ENCODE measurements at places on chromosomes 5 and 9.

DNA sequence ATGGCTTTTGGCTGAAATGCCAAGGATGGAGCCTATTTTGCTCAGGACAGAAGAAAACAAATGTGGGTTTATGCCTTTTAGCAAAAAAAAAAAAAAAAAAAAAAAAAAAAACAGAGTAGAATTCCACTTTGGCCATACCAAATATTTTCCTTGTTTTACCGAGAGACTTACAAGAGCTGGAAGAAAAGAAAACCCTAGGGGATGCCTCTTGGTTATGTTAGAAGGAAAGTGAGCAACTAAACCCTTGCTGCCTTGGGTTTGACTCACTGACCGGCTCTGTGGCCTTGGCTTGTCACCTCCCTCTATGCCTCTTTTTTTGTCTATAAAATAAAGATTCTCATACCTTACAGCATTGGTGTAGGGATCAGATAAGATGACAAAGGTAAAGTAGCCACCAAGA, 69.6 kb upstream of the ABCA1 start:
- DNase-seq = no peak

DNA sequence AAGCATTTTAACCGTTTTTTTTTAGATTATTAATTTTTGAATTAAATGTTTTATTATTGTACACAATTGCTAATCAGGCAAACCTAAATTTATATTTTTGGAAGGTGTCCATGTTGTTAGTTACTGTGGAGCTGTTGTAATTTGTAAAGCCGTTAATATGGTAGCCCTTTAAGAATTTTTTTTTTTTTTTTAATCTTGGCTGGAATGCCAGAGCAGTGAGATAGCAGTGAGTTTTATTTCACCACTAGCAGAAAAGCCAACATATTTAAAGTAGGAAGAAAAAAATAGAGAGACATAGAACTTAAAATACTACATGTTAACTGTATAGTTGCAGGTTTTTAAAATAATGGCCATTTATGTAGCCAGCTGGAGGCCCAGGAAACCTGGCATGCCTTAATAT, 35.3 kb upstream of the RNF20 start:
- DNase-seq = no peak

- DNase-seq = peak; percentile 58
Measured at GRCh38 chr5:82312373-82312856, 34.3 kb upstream of the RPS23 start.

DNA sequence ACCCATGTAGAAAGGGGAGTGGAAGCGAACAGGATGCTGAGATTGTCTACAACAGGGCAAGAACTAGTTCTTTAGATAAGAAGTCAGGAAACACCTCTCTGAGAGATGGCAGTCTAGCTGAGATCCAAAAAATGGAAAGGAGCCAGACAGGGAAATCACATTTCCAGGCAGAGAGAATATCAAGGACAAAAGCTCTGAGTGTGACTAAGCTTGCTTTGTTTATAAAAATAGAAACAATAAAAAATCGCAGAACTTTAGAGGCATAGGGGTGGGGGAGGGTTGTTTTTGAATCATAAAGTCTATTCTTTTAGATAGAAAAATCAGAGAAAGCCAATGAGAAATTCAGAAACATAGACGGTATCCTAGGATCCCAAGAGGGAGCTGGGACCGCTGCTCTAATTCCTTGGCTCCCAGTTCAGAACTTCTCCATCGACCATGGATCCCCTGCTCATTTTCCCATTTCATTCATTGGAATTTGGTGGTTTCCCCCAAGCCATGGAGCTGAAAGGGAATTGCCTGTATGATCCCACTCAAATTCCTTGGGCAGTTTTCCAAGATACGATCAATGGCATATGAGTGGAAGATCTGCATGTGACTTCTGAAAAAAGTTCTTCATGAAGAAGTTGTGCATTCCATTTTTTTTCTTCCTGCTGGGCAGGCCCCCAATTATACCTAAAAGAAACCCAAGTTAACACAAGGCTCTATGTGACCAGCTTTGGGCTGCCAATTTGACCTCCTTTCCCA, 182.0 kb downstream of the GRIA1 start:
- DNase-seq = no peak

GRCh38 chr5:159567461-159567860, 237.2 kb upstream of the IL12B start:
- no peak for DNase-seq

- DNase-seq = no peak
Measured at GRCh38 chr5:169029037-169029436, 271.9 kb downstream of the SLIT3 start.

DNA sequence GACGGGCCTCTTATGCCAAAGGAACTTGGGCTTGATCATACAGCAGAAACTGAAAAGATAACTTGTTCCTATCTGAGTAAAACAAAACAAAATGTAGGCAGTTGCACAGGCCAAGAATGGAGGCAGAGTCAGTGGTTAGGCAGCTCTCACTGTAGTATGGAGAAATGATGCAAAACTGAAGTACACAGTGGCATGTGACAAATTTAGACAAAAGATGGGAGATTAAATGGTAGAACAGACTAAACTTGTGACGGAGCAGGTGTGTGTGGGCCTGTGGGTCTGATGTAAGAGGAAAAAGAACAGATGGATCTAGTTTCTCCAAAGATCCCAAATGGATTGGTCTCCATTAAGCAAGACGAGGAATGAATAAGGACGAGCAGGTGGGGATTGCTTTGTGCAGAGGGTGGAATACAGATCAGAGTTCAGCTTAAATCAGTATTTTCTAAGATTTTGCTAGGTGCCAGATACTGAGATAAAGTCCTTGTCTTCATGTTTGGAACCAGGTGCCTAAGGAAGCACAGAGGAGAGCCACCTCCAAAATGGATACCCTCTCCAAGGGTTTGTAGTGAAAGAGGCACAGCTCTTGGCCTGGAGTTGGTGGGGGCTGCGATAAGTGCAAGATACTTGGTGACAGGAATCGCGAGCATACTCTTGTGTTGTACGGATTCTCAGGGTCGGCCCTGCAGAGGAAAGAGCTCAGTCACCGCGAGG, 722 bp upstream of the DCP2 start:
- DNase-seq = no peak

DNA sequence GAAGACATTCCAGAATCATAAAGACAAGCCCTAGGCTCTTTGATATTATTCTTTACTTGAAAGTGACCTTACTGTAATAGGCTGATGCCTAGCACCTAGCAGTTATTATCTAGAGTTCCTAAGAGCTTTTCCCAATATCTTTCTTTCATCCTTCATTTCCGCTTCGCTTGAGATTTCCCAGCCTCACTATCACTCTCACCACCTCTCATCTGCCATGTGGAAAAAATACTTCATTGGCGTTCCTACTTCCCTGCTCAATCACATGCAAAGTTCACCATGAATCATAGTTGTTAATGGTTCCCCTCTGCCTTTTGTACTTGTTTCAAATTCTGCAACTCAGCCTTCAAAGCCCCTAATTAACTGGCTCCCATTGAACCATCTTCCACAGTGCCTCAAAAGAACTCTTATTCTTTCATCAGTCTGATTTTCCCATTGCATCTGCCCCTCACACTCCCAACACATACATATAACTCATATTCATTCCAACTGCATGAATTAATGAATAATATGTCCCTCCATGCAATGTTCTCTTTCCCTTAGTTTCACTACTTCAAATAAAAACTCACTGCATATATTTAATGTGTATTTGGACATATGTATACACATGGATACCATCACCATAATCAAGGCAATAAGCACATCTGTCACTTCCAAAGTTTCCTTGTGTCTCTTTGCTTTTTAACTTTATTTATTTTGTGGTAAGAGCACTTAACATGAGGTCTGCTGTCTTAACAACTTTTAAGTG, 221.6 kb downstream of the PARP8 start:
- DNase-seq = no peak

DNA sequence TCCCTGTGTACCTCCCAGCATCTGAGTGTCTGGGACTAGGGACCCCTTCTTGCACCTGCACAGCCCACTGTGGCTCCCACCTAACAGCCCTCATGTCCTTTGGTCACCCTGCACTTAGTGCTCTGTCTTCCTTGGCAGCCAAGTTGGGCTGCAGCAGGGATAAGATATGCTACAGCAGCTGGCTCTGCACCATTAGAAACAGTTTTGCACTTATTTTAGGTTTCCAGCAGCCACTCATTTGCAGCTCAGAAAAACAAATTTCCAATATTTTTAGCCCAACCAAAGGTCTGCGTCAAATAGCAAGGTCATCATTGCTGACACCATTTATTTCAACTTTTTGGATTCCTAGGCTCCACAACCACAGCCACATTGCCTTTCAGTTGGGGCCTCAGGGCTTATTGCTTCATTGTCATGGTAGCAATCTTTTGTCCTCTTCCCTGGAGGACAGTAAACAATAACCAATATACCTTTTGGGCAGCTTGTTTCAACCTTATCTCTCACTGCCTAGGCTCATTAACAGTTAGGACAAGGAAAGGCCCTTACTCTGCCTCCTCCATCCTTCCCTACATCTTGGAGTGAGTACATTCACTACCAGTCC, 263.9 kb downstream of the COX7C start:
- no peak for DNase-seq

DNA sequence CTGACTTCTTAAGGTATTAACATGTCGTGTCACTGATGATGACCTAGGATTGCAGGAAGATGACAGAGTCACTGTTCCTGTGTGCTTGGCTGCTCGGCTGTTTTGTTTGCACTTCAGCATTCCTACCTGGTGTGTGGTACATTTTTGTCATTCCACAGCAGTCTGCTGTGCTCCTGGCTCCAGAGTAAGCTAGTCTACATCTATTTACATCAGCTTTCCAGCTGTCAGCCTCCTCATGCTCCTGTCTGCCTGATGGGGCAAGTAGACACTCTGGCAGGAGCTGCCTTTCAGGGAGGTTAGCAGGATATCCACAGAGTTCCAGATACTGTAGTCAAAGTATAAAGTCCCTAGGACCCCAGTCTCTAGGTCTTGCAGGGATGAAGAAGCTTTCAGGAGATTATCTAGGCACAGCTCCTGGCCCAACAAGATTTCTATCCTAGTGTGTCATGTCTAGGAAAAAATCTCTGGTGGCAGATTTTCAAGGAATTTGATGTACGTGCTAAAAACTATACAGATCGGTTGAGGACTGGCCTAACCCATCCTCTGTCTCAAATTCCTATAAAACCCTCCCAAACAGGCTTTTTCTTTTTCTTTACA, 28.4 kb downstream of the RUSC2 start:
- peak; percentile 57 for DNase-seq

- DNase-seq = no peak
Measured at GRCh38 chr5:177445052-177445916, 1.3 kb upstream of the PRR7 start.

GRCh38 chr5:43615445-43616184, 12.6 kb downstream of the NNT start:
- DNase-seq = no peak

DNA sequence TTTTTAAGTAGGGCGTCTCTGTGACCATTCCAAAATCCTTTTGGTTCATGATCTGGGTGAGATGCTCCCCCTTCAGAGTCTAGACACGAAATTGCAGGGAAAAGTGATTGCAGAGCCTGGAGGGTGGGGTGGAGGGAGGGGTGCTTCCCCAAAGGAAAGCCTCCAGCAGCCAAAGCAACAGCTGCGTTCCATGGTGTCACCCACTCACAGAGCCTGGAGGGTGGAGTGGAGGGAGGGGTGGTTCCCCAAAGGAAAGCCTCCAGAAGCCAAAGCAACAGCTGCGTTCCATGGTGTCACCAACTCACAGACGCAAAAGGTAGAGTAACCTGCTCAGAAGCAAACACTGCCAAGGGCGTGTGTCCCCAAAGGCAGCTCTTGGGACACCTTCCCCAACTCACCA, 22.6 kb downstream of the SLC6A18 start:
- DNase-seq = no peak

DNA sequence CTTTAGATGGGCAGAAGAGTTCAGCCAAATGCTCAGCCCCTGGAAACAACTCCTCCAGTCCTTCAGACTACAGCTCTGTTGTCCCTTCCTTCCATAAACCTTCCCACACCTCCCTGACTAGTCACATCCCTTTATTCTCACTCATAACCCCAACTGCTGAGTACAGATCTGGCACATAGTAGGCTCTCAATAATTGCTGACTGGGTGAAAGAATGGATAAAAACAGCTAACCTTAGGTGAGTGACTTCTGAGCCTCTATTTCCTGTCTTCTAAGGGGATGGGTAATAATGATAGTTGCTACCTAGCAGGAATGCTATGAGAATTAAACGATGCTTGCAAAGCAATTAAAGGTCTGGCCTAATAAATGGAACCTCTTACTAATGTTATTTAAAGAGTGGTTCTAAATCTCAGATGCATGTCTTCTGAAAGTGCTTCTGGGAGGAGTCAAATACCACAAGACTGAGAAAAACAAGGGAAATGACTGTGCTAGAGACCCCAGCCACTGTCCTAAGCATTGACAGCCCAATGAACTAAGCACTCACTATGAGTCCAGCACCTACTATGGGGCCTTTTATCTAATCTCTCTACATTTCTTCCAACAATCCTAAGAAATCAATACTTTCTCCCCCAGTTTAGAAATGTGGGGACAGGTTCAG, 2.5 kb upstream of the NR6A1 start:
- no peak for DNase-seq

DNA sequence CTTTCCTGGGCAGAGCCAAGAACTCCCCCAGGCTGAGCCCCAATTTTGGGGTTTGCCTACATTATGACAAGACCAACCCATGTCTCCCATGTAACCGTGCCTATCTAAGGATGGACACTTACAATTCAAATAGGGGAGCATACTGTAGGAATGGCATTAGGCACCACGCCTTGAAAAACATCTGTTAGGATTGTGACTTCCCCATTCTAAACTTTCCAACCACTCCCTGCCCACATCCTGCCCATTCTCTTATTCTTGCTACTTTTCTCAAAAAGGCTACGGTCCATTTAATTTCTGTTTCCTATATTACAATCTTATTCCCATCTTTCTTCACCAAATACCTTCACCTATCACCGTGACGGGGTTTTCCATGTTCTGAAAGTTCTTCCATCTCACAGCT, 99.2 kb downstream of the LPAR1 start:
- DNase-seq = no peak

DNA sequence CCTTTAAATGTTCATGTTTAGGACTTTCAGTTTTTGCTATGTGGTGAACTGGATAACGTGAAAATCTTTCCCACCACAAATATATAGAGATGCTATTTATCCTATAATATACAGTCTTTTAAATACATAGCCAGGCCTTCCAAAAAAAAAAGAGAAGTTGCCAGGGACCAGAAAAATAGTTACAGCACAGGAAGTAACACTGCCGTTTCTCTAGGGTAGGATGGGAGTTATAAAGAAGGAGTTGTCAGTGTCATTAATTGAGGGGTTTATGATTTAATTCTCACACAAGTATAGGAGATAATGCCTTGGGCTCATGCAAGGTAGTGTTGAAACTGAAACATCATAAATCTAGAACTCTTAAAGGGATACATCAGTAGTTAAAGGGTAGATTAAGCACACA, 83.9 kb downstream of the LRRC70 start:
- no peak for DNase-seq

DNA sequence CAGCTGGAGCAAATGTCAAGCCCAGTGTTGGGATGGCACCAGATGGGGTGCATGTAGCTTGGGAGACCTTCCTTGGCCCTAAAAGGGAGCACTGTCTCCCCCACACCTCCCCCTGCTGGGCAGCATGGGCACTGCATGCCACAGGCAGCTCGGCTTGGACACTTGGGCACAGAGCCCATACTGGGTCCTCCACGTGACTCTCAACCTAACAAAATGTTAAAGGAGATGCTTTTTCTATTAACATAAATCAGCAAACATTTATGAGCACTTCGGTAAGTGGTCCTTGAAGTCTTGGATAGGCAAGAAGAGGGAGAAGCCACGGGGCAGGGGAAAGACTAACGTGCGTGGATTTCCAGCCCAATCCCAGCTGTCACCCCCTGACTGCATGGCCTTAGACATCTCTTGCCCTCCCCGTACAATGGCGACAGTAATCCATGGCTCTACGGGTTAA, 23.9 kb upstream of the MAPK9 start:
- DNase-seq = peak; percentile 88

GRCh38 chr9:135060461-135061116, 26.9 kb upstream of the OLFM1 start:
- no peak for DNase-seq
